Activated T-cell treated with anti-CD3 and anti-CD28 coated beads for 24 hours (primary cell): ENCODE measurements at places on chromosomes 12 and 14.

- no peak for DNase-seq
These were observed 980.5 kb downstream of the FLRT2 start for GRCh38 chr14:86510491-86510890.

DNA sequence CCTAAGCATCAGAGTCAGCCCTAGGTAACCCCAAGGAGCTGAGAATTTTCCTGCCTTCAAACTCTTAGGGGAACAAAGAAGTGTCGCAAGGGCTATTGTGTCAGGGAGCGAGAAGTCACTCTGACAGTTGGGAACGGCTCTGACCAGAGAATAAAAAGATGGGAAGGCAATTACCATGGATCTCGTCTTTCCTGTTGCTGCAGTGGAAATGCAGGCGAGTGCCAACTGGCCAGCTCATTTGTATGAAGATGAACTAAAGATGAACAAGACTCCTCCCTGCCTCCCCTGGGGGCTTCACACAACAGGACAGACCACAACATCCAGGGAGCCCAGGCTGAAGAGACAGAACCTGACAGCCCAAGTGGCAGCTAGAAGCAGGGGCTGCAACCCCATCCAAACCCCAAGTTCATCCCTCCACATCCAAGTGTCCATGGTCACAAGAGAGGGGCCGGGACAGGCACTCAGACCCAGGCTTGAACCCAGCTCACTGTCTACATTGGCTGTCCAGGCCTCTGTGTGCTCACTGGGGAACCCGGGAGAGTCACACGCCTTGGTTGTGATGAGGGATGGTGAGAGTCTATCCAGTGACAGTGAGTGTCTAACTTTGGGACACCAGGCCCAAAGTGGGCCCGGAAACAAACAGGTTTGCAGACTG, 322.4 kb downstream of the BCL11B start:
- DNase-seq = no peak

- DNase-seq = no peak
These were observed 23.5 kb downstream of the CCDC92 start for GRCh38 chr12:123948796-123949769.

DNA sequence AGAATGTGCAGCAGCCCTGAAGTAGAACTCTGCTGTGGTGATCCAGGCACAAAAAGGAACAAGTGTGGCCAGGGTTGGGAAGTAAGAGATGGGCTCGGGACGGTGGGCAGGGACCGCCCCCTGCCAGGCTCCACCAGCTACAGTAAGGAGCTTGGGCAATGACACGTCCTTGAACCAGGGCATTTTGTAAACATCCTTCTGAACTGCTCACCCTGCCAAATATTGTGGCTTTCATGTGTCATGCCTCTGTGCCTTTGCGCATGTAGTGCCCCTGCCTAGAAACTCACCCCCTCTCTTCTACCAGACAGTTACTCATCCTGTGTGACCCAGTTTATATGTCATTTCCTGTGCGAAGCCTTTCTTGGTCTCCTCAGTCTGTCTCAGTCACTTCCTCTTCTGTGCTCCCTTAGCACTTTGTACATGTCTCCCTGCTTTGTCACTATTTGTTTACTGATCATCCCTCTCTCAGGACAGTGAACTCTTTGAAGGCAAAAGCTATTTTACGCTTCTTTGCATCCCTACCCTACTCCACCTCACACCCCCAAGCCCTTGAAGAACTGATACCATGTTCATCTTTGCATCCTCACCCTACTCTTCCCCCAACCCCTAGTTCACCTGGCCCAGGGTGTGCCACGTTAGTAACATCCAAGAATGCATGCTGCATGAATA, 108.9 kb upstream of the PLEKHG7 start:
- DNase-seq = peak; percentile 77

GRCh38 chr12:121245951-121246350, 36.0 kb downstream of the P2RX4 start:
- no peak for DNase-seq

DNA sequence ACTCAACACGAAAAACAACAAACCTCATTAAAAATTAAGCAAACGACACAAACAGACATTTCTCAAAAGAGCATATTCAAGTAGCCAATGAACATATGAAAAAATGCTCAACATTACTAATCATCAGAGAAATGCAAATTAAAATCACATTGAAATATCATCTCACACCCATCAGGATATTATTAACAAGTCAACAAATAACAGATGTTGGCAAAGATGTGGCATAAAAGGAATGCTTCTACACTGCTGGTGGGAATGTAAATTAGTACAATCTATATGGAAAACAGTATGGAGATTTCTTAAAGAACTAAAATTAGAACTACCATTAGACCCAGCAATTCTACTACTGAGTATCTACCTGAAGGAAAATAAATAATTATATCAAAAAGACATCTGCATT, 182.2 kb downstream of the KITLG start:
- DNase-seq = no peak

GRCh38 chr12:106739815-106740530, 34.5 kb upstream of the RIC8B start:
- DNase-seq = no peak

GRCh38 chr12:101074940-101075680, 134.9 kb downstream of the SLC5A8 start:
- DNase-seq = no peak

- no peak for DNase-seq
These were observed 4.7 kb downstream of the CISTR start for GRCh38 chr12:53747095-53747494.

- no peak for DNase-seq
These were observed 57.3 kb downstream of the TTC7B start for GRCh38 chr14:90758959-90759358.

DNA sequence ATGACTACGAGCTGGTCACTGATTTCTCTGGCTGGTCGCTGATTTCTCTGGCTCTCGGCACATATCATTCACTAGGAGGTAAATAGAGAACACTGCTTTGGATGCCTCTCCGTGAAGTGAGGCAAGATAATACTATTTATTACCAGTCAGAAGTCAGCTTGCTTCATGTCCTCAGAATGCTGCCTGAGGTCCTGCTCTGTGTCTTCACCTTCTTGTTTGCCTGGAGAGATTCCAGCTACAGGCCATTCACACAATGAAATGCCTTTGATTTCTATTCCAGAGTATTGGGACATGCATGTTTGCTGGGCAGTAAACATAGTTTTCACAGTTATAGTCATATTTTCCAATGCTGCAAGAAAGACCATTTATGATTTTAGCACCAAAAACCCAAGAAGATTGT, 106.7 kb downstream of the AEBP2 start:
- DNase-seq = no peak

DNA sequence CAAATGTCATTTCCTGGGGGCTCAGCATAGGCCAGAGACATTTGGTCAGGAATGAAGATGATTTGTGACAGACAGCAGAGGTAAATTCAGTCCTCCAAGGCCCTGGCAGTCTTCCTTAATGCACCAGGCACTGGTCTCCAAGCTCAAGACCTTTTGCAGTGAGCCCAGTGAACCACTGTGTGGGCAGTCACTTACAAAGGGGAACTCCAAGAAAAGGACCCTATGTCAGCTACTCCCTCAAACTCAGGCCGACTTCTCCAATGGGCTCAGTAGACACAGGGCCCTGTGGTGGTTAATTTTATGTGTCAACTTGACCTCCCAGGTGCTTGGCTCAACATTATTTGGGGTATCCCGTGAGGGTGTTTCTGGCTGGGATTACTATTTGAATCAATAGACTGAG, 29.3 kb upstream of the PLEK2 start:
- no peak for DNase-seq

DNA sequence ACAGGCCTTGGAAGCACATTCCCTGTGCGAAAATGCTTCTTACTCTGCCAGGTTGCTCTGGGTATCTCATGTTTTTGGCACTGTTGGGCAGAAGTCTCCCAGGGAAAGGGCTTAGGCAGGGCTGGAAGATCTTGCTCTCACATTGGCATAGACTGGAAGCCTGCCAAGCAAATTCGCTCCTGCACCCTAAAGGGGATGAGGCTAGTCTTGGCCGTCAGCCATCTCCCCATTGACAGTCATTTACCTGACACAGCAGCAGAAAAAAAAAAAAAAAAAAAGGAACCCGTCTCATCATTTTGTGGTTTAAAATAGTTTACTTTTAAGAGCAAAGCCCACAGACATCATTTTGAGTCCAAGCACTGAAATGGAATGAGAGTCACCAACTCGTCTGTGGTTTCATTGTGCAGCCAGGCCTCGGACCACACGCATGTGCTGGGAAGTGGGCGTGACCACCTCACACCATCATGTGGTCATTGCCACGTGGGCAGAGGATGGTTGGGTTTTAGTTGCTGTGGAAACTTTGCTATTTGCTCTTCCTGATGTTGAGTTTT, 84.8 kb downstream of the NRXN3 start:
- DNase-seq = peak; percentile 3

GRCh38 chr14:95527387-95528002, 7.4 kb upstream of the GLRX5 start:
- DNase-seq = no peak

GRCh38 chr14:104799244-104800014, 1.5 kb upstream of the ZBTB42 start:
- DNase-seq = no peak

DNA sequence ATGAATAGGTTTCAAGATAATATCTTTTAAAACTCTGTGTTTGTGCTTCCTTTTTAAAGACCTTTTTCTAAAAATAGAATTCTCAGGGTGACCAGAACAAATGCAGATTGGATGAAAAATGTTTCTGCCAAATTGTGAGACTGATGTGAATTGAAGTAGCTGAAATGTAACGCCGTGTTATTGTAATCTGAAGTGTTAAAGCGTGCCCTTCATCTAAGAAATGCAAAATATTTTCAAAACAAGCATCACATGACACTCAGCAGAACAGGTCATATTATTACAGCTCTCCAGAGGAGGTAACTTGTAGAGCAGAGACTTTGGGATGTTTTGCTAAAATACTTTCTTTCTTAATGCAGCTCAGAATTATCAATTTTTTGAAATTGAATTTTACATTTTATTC, 90.0 kb upstream of the PLEKHA5 start:
- DNase-seq = no peak

GRCh38 chr12:50201987-50202521, 34.9 kb upstream of the CERS5 start:
- no peak for DNase-seq

- DNase-seq = no peak
These were observed 4.7 kb upstream of the CISTR start for GRCh38 chr12:53756300-53757100.

- DNase-seq = no peak
These were observed 3.8 kb downstream of the CS start for GRCh38 chr12:56296295-56296694.

GRCh38 chr14:101595887-101596721, 34.8 kb downstream of the DIO3 start:
- DNase-seq = peak; percentile 30

- DNase-seq = no peak
These were observed 12.6 kb upstream of the OR10P1 start for GRCh38 chr12:55624056-55624455.

DNA sequence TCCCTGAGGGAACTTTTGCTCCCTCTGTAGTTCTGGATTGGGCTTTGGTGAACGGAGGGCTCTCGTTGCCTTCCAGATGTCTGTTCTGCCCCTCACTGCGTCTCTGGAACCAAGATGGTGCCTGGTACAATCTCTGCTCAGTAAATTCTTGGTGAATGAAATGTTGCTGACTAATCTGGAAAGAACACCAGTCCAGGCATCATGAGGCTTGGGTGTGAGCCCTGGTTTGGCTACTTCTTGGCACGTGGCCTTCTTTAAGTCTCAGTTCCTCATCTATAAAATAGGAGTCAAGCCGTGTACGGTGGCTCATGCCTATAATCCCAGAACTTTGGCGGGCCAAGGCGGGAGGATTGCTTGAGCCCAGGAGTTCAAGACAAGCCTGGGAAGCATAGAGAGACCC, 4.3 kb downstream of the HHIPL1 start:
- DNase-seq = no peak

DNA sequence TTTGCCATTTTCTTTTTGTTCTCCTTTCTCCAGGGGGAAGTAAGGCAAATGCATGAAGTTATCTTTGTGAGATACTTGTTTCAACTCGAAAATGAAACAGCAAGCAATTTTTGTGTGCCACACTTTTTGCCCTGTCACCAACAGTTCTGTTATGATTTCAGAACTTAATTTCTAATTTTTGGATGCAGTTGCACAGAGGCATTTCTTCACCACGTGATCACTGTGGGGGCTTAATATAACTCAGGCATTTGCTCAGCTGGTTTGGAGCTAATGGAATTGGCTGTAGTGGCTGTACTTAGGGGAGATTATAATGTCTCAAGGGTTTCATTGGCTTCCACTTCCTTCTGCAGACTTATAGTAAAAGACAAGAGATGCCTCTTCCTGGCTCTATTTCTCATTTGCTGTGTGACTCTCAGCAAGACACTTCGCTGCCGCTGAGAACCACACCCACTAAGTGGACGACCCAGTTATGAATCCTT, 452.4 kb downstream of the RAD51B start:
- no peak for DNase-seq

GRCh38 chr14:94823556-94824341, 53.8 kb upstream of the GSC start:
- DNase-seq = no peak

- DNase-seq = no peak
These were observed 97.7 kb upstream of the IFNG-AS1 start for GRCh38 chr12:67891596-67891995.

DNA sequence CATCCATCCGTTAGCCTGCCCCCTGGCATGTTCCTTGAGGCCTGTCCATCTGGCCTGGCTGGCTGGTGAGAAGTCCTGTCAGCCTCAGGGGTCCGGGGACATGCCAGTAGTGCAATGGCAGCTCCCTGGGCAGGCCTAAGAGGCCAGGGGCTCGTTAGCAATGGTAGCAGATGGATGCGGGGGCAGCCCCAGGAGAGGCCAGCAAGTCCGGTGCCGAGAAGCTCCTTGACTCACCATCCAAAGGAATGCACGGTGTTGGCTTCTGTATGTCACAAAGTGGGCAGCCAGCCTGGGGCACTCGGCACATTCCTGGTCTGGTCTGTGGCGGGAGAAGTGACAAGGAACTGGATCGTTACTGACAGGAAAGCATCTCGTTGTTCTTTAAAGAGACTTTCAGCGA, 319.9 kb downstream of the CACNA1C start:
- DNase-seq = no peak

DNA sequence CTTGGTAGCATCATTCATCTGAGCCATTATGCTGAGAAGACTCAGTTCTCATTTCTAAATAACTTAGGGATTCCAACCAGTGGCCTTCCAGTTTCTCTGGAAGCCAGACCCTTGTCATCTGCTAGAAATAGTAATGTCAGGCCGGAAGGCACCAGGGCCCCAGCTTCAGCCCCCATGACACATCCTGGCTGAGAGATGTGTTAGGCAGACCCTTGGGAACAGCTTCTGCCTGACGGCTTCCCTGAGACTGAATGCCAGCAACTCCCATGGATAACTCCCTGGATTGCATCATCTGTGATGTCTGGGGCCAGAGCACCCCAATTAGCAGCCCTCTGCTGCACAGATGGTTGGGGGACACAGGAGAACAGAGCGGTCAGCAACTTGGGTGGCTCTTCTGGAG, 583.5 kb upstream of the TBX3 start:
- no peak for DNase-seq

DNA sequence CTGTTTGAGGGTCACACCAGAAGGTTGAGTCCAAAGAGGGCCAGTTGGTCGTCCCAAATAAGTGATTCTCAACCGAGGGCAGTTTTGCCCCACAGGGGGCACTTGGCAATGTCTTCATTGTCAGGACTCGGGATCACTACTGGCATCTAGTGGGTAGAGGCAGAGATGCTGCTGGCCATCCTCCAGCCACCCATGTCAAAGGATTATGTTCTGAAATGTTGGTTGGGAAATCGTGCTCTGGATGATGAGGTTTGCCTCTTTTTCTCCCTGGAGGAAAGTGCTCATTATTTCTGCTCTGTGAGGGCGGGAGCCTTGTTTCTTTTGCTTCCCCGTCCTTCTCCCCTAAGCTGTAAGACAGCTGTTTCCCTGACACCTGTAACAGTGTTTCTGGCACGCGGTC, 3.6 kb downstream of the ZNF839 start:
- no peak for DNase-seq
